ENCODE measurements at places on chromosomes 13 and 19.

GRCh38 chr13:31986676-31987470 lies 44.7 kb upstream of the FRY start:
- no peak for DNase-seq

- no peak for DNase-seq
These were observed 30.8 kb upstream of the RFC3 start for GRCh38 chr13:33787051-33787591.

GRCh38 chr19:31152906-31153305 lies 196.3 kb downstream of the TSHZ3 start:
- no peak for DNase-seq

- DNase-seq = no peak
These were observed 447.1 kb downstream of the KLF12 start for GRCh38 chr13:73687087-73687486.

DNA sequence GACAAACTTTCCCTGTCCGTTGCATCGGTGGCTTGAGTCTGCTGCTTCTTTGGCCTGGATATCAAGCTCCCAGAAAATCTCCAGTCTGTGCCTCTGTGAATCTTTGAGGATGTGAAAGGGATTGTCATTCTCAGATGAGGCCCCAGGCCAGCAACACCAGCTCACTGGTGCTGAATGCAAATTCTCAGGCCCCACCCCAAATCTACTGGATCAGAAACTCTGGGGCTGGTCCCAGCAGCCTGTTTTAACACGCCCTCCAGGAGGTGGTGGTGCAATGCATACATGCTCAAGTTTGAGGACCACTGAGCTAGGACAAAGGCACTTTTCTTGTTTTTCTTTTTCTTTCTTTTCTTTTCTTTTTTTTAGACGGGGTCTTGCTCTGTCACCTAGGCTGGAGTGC lies 23.6 kb downstream of the TNFSF11 start:
- no peak for DNase-seq

DNA sequence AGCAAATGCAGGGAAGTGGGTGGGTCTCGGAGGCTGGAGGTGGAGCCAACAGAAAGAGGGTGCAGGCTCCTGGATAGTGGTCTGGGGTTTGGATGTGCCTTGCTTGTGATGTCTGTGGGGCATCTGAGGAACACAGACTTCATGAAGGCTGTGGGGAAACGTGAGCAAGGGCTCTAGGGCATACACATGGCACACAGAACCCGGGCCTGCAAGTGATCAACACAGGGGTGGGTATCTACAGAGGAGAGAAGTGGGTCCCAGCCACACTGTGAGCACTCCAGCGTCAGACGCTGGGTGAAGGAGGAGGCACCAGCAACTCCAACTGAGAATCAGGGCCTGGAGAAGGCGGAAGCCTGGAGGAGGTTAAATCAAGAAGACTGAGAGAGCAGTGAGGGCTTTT lies 5.4 kb upstream of the UBE2M start:
- DNase-seq = no peak

GRCh38 chr19:47156861-47157430 lies 26.3 kb downstream of the SAE1 start:
- no peak for DNase-seq

- no peak for DNase-seq
These were observed 272.2 kb upstream of the KLF12 start for GRCh38 chr13:74406420-74406819.

- no peak for DNase-seq
These were observed 8.2 kb upstream of the ZNF431 start for GRCh38 chr19:21133633-21134032.

DNA sequence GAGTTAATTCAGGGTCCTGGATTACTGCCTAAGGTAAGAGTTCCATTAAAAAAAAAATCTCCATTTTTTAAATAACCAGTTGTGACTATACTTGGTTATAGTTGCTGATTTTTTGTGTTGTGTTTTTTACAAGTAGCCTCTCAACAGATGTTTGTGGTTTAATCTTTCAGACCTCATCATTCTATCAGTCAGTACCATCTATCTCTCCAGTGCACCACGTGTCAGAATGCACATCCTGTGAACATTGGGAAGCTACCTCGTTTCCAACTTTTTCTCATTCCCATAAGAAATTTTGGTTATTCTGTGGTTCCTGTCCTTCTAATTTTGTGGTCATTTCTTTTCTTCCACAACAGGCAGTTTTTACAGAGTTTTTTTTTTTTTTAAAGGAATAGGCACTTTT lies 39.2 kb downstream of the WDFY2 start:
- DNase-seq = no peak

- DNase-seq = no peak
These were observed 31.6 kb upstream of the SLC46A3 start for GRCh38 chr13:28750187-28751045.

DNA sequence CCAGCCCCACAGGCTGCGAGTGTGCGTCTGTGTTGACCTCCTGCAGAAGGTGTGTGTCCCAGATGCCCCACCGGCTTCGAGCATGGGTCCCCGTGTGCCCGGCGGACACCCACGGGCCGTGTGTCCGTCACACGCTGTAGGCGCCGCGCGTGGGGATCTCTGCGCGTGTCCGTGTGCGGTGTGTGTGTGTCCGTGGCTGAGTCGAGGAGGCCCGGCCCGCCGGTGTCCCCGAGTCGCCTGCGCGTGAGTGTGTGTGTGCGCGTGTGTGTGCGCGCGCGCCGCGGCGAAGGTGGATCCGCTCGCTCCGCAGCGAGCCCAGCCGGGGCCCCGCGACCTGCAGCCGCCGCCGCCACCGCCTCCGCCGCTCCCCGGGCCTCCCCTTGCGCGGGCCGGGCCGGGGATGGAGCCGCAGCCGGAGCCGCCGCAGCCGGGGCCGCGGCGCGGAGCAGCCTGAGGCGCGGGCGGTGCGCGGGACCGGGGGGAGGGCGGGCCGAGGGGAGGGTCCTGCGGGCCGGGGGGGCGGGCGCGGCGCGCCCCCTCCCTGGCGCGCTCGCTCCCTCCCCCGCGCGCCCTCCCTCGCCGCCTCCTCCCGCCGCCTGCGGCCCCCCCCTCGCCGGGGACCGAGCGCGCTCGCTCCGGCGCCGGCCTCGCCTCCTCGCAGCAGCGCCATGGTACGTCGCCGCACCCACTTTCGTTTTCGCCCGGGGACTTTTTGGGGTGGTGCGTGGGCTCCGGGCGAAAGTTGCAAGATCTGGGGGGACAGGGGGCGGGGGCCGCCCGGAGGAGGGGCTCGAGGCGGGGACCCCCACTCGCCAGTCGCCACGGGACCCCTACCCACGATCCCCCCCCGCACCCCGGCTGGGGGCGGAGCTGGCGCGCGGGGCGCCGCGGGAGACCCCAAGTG lies 7.1 kb upstream of the NFIC start:
- peak; percentile 34 for DNase-seq

GRCh38 chr13:21116141-21116540 lies 54.8 kb upstream of the LATS2 start:
- no peak for DNase-seq

DNA sequence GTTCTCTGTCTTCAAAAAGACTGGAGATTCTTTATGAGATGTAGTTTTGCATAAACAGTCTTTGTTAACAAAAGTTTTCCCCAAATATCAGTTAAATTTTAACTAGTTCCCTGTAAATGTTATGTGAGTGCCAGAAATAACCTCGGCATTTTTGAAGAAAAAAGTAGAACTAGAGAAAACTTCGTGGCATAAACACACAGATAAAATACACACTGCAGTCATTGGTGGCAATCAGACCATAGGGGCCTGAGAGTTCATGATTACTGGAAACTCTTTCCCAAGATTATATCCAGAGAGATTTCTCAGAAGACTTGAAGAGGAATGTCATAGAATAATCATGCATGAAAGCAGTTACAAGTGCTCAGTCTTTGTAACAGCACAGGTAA lies 190.0 kb downstream of the MZT1 start:
- no peak for DNase-seq

DNA sequence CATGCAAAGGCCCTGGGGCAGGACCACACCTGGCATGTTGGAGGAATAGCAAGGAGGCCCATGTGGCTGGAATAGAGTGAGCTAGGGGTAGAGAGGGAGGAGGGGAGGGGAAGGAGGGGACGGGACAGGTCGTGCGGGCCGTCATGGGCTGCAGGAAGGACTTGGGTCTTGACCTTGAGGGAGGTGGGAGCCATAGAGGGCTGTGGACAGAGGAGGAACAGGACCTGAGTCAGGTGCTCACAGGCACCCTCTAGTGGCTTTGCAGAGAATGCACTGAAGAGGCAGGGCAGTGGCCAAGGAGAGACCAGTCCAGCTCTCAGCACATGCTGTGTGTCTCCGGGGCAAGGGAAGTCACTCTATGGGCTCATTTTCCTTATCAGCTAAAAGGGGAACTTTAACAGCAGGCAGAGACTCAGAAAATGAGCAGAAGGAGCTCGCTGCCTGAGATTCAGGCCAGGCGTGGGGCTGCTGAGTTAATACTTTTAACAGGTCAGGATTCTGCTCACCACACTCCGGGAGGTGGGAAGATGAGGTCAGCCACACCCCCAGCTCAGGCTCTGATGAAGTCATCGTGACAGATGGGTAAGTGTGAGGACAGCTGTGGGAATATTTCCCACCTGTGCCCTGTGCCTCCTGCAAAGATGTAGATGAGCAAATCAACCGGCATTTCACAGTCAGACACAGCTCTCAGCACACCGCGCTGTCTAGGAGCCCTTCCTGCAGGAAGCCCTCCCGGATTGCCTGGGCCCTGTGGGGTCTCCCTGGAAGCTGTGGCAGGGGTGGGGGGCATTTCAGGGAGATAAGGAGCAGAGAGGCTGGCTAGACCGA lies 6.0 kb upstream of the TNFAIP8L1 start:
- no peak for DNase-seq

DNA sequence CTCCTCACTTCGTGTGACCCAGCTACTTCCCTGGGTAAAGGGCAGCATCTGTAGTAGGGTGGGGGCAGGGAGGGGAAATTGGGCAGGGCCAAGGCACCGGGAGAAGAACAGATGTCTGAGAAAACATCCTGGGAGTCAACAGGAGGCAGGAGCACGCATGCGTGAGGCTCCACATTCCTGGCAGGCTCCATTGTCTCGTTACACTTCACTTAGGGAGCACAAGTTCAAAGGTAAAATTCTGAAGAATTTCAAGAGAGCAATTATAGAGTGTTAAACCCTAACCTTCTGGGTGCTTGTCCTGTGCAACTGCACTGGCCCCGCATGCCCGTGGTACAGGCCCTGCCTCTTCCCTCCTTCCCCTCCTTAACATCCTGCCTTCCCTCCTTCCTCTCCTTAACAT lies 79.6 kb upstream of the POMP start:
- no peak for DNase-seq

GRCh38 chr13:107375701-107376340 lies 807.9 kb upstream of the ARGLU1 start:
- no peak for DNase-seq

DNA sequence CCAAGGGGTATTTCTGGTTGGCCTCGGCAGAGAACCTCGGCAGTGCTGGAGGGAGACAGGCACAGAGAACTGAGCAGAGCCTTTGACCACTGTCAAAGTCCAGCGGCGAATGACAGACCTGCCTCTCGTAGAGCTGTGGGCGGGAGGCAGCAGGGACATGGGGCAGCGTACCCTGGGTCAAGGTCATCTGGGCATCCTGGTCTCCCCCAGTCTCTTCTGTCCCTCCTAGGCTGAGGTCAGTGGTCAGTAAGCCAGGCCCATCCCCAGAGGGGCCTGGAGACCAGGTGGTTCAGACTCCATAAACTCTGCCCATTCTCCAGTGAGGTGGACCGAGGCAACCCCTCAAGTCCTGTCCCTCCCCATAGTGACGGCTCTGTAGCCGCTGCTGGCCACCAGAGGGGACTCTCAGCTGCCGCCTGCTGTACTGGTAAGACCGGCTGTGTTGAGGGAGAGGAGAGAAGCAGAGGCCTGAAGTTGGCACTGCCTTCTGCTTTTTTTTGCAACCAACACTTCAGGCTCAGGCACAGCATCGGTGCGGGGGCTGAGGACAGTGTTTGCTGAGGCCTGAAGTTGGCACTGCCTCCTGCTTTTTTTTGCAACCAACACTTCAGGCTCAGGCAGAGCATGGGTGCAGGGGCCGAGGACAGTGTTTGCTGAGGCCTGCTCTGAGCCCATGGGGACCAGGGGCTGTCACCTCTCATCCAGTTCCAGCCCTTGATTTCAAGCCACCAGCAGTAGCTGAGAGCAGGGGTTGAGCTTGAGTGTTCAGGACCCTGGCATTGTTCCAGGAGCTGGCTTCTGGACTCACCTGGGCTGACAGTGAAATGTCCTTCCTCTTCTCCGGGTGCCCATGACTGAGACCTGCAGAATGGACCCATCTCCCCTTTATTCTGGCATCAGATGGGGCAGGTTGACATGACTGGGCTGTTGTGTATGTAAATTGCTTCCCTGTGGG lies at the start of gene PGLYRP2:
Gene PGLYRP2, minus strand, starts transcription at position 111 of the 955 bp plus-strand sequence. CDS start 130 bp downstream, outside the sequence.
- DNase-seq = no peak

- DNase-seq = no peak
These were observed 24.5 kb downstream of the SAE1 start for GRCh38 chr19:47155148-47155547.

- no peak for DNase-seq
These were observed 14.6 kb downstream of the LNX2 start for GRCh38 chr13:27605610-27606200.

GRCh38 chr19:54439174-54439851 lies 9.7 kb upstream of the LENG8 start:
- DNase-seq = no peak

DNA sequence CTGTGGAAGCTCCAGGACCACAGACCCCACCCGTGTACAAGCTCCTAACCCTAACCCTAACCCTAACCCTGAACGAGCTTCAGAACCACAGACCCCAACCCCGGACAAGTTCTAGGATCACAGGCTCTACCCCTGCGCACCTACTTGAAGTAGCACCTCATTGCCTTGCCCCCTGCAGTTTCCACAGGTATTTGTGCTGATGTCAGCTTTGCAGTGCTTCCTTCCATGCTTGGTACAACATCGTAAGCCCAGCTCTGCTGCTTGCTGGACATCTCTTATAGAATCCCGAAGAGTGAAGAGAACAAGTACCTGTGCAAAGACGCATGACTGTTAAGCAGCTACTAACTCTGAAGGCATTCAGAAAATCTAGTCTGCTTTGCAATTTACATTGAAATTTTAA lies 20.7 kb upstream of the CDC16 start:
- DNase-seq = no peak

GRCh38 chr19:5354403-5354802 lies 13.8 kb upstream of the PTPRS start:
- DNase-seq = no peak

DNA sequence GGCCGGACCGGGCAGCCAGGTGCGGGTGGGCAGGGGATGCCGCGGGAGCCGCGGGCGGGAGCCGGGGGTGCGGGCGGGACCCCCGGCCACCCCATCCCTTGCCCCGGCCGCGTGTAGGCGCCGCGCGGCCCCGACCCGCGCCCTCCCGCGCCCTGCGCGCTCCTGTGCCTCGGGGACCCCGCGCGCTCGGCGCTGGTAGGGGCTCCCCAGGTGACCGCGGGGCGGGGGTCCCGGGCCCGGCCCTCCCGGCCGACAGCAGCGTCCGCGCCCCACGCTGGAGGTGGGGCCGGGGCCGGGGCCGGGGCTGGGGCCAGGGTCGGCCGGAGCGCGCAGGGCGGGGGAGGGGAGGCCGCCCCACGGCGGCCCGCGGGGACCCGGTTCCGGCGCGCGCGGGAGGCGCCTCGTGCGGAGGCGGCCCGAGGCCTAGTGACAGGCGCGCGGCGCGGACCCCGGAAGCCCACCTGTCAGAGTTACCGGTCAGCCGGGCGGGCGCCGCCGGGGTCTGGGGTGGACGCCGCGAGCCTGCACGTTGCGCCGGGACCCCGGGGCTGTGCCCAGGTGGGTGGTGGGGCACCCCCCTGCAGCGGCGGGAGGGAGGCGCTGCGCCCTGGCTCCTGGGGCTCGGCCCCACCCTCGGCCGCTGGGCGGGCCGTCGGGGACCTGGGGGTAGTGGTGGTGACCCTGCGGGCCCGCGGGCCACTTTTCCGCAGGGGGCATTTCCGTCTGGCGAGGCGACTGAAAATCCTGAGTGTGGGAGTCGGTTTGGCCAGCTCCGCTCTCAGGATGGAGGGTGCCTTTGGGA lies 518 bp downstream of the TFDP1 start:
- DNase-seq = no peak

All from stimulated activated CD8-positive, alpha-beta memory T cell treated with anti-CD3 and anti-CD28 coated beads, Interleukin-15, amount 100 ng/mL, for 1 hour (primary cell).